ENCODE measurements at places on chromosomes 7 and 10.

DNA sequence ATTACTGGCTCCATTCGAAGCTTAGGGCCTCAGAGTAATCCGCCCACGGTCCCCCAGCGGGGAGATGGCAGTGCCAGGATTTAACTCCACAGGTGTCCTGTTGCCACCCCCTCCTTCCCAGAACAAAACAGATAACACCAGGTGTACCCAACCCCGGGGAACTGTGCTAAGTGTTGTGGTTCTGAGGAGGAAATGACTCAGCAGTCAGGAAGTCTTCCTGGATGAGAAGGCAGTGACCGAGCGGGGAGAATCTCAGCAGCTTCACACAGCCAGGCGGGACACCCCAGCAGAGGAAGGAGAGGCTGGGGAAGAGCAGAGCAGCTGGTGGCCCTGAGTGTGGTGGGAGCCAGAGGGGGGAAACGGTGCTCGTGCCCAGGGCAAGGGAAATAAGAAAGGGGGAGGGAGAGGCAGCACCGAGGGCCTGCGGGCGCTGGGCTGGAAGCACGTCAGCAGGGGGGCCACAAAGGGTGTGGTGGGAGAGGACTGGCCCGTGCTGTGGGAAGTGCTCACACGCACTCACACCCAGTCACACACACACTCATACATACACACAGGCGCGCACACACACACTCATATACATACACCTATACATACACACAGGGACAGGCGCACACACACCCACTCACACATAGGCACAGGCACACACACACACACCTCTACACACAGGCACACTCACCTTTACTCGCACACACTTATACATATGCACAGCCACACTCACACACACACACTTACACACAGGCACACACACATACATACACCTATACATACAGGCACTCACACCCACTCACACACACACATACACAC, 59.8 kb upstream of the CHST15 start:
- peak; percentile 60 for DNase-seq
- no peaks in the 10 kb centered on the region for H3K4me1 ChIP-seq
- peaks cover 17% of the 10 kb centered on the region for H3K27me3 ChIP-seq
- no peaks in the 10 kb centered on the region for H3K36me3 ChIP-seq

GRCh38 chr10:99571816-99572215, 39.1 kb downstream of the NKX2-3 start:
- no peak for DNase-seq
- H3K27ac ChIP-seq: no peak overlapping the region

DNA sequence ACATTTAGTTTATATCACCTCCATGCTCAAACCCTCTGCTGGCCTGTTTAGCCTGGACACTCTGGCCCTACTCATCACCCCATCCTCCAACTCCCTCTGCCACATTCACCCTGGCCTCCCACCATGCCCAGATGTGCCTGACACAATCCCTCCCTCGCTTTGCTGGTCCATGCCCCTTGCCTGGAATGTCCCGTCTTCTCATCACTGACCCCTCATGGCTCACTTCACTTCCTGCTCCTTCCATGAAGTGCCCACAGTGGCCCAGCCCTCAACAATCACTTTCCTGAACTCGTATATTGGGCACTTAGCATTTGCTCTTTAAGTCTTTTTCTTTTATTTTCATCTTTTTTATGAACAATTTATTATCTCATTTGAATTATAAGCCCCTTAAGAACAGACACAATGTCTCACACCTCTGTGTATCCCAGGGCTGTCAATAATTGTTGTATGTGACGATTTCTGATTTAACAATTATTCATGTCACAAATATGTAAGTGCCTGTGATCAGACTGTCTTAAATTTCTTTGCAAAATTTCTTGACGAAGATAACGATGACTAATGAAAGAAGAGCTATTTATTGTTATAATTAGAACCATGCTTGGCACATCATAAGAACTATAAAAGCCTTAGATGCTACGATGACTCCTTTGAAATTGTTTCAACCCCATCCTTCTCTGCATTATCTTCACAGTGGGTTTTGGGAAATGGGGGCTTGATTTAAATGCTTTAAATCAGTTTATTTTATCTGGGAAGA, 209.9 kb upstream of the YAE1 start:
- peaks cover 5% of the 10 kb centered on the region for H3K27me3 ChIP-seq
- no peak overlapping the region for H3K4me3 ChIP-seq
- peaks cover 8% of the 10 kb centered on the region for H3K4me1 ChIP-seq
- no peak for DNase-seq
- no peaks in the 10 kb centered on the region for H3K36me3 ChIP-seq
- no peak overlapping the region for H3K27ac ChIP-seq

GRCh38 chr7:27177795-27178320, 3.7 kb upstream of the HOXA10 start:
- no peak overlapping the region for H3K27ac ChIP-seq
- H3K4me1 ChIP-seq: peaks cover 4% of the 10 kb centered on the region
- no peaks in the 10 kb centered on the region for H3K36me3 ChIP-seq

GRCh38 chr10:80473096-80473657, 19.1 kb downstream of the TSPAN14 start:
- peak overlapping the region; percentile 78 for H3K27ac ChIP-seq
- H3K4me3 ChIP-seq: no peak overlapping the region
- DNase-seq: no peak
- peaks cover 60% of the 10 kb centered on the region for H3K36me3 ChIP-seq

GRCh38 chr10:66187053-66187733, 738.6 kb upstream of the LRRTM3 start:
- no peak overlapping the region for H3K4me3 ChIP-seq
- DNase-seq: no peak
- H3K36me3 ChIP-seq: no peaks in the 10 kb centered on the region
- no peaks in the 10 kb centered on the region for H3K4me1 ChIP-seq

- no peak overlapping the region for H3K27ac ChIP-seq
- no peaks in the 10 kb centered on the region for H3K27me3 ChIP-seq
- no peak overlapping the region for H3K4me3 ChIP-seq
- no peak for DNase-seq
Observed at GRCh38 chr7:133070562-133070961, 11.3 kb downstream of the CHCHD3 start.

- no peak for DNase-seq
- H3K4me3 ChIP-seq: no peak overlapping the region
- no peaks in the 10 kb centered on the region for H3K4me1 ChIP-seq
- no peak overlapping the region for H3K27ac ChIP-seq
Observed at GRCh38 chr10:93630625-93631557, 18.6 kb downstream of the PDE6C start.

DNA sequence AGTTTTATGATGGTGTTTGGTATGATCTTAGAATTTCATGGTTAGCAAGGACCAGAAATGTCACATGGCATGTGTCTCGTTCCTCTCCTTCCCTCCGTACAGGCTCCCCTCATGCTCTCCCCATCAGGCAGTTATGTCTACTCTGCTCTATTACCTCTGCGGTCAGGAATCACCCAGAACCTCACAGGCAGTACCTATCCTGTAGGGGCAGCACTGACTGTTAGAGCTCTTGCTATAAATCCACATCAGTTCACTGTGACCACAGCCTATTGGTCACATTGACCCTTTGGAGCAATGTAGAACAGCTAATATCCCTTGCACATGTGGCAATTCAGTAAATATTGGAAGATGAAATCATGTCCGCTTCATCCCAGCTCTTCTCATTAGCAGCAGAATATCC, 151.8 kb downstream of the WNT2 start:
- H3K4me3 ChIP-seq: no peak overlapping the region
- H3K27ac ChIP-seq: no peak overlapping the region
- H3K27me3 ChIP-seq: no peaks in the 10 kb centered on the region
- no peaks in the 10 kb centered on the region for H3K4me1 ChIP-seq
- H3K36me3 ChIP-seq: peaks cover 2% of the 10 kb centered on the region

- DNase-seq: peak; percentile 52
- H3K4me3 ChIP-seq: peak within 1 kb of the TSS; percentile 46
- peaks cover 42% of the 10 kb centered on the region for H3K27me3 ChIP-seq
- no peaks in the 10 kb centered on the region for H3K36me3 ChIP-seq
- no peak within 1 kb of the TSS for H3K27ac ChIP-seq
- H3K4me1 ChIP-seq: peaks cover 13% of the 10 kb centered on the region
Observed at GRCh38 chr10:43076876-43077420, at the start of gene RET. Gene RET (plus strand): TSS chr10:43077069. CDS start chr10:43077259, 190 bp downstream.

DNA sequence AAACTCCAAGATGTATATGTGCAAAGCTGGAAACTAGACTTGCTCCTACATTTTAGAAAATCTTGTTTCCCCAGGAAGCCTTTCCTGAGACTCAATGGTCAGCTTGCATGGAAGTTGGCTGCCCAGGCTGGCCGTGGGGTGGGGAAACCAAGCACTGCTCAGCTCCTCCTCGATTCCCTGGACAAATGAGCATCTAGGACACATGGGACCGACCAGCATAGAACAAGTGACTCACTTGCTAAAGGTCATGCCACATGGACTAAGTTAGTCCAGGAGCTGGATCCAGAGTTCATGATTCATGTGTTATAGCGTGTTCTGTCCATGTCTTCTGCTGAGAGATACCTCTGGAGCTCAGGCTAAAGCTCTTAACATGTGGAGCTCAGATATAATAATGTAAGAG, 6.2 kb downstream of the FAM180A start:
- peaks cover 18% of the 10 kb centered on the region for H3K27me3 ChIP-seq
- no peak overlapping the region for H3K4me3 ChIP-seq
- no peak overlapping the region for H3K27ac ChIP-seq
- H3K36me3 ChIP-seq: no peaks in the 10 kb centered on the region
- no peaks in the 10 kb centered on the region for H3K4me1 ChIP-seq

DNA sequence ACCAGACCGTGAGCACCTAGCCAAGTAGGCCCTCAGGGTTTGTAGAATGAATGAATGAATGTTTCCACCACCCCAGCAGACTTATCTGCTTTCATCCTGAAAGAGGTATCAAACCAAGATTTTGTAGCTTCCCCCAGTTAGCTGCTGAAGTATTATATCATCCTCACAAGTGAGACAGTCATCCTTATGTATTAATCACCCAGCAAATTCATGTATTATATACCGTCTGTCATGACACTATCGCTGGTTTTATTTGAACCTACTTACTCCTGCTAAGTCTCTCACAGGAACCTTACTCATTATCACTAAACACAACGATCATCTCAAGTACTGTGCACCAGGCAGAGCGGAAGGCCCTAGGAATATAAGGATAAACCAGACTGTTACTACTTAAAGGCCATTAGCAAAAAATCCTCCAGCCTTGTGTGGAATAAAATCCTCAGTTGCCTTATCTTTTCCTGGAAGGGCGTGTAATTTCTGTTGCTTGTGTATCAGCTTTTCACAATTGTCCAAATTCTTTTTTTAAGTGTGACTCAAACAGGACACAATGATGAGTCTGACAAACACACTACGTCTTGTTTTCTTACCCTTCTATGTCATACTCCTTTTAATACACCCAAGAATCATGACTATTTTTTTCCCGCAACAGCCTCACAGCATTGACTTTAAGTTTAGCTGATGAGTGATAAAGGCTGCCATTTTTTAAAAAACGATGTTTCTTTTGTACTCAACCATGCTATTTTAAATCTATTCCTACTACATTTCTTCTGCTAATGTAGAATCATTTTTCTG, 176.1 kb upstream of the KLF14 start:
- DNase-seq: no peak
- peaks cover 82% of the 10 kb centered on the region for H3K4me1 ChIP-seq
- peaks cover 56% of the 10 kb centered on the region for H3K36me3 ChIP-seq
- H3K4me3 ChIP-seq: peak overlapping the region; percentile 27
- H3K27ac ChIP-seq: peak overlapping the region; percentile 99
- H3K27me3 ChIP-seq: no peaks in the 10 kb centered on the region

DNA sequence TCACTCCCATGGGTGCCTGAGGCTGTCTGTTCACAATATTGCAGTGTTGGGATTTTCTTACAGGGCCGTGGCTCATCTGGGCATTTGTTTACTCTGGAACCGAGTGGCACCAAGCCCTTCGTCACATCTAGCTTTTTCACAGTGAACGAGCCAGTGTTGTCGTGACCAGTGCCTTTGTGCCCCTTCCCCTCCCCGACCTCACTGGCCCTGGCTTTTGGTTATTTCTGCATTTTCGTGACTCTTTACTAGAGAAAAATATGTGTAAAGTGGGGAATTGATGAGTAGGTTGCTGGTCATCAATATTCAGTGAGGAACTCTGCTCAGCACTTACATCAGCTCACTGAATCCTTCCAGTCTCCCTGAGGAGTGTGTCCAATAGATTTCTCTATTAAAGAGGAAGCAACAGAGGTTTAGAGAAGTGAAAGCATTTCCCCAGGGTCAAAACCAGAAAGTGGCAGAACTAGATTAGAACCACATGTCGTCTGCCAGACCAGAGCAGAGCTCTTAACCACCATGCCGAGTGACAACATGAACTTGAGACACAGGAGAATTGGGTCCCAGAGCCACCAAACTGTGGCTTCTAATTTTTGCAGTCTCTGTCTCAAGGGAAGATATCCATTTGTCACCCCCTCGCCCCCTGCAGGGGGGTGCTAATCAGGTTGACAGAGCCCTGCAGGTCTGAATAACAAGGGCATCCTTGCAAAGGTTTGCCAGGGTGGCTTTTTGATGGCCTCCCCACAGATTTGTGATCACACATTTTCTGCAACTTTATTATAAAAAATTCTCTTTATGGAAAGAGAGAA, 125.3 kb downstream of the CHN2 start:
- no peak overlapping the region for H3K4me3 ChIP-seq
- no peak for DNase-seq
- H3K36me3 ChIP-seq: no peaks in the 10 kb centered on the region
- H3K4me1 ChIP-seq: peaks cover 6% of the 10 kb centered on the region
- H3K27ac ChIP-seq: no peak overlapping the region
- H3K27me3 ChIP-seq: peaks cover 3% of the 10 kb centered on the region

GRCh38 chr10:121102706-121103105, 251.5 kb downstream of the WDR11 start:
- DNase-seq: no peak
- H3K27me3 ChIP-seq: no peaks in the 10 kb centered on the region
- H3K27ac ChIP-seq: no peak overlapping the region
- H3K36me3 ChIP-seq: no peaks in the 10 kb centered on the region
- no peak overlapping the region for H3K4me3 ChIP-seq

GRCh38 chr7:36165059-36165458, 12.0 kb downstream of the EEPD1 start:
- H3K4me3 ChIP-seq: no peak overlapping the region
- no peak for DNase-seq
- peaks cover 17% of the 10 kb centered on the region for H3K27me3 ChIP-seq
- H3K4me1 ChIP-seq: no peaks in the 10 kb centered on the region
- no peak overlapping the region for H3K27ac ChIP-seq
- no peaks in the 10 kb centered on the region for H3K36me3 ChIP-seq

- no peak overlapping the region for H3K4me3 ChIP-seq
- H3K36me3 ChIP-seq: no peaks in the 10 kb centered on the region
- no peaks in the 10 kb centered on the region for H3K4me1 ChIP-seq
- DNase-seq: no peak
Observed at GRCh38 chr10:52701647-52702046, 70.9 kb downstream of the MBL2 start.
